ENCODE measurements at places on chromosomes 2 and 18. TPM values are rescaled to one million over a fixed set of nuclear protein-coding genes. Genes with fewer than 3 reads are reported as not detected.

The IMMT gene
- 107 TPM for total RNA-seq

The CD8B gene
- 1.3 TPM for total RNA-seq

The RNF125 gene
- total RNA-seq: 8.5 TPM

The DSC2 gene
- 261 TPM for total RNA-seq
